H7 (cell line): ENCODE measurements at places on chromosomes 2 and 18.
A peak's percentile ranks its signal among the peaks of the same experiment; 100 is the strongest.

DNA sequence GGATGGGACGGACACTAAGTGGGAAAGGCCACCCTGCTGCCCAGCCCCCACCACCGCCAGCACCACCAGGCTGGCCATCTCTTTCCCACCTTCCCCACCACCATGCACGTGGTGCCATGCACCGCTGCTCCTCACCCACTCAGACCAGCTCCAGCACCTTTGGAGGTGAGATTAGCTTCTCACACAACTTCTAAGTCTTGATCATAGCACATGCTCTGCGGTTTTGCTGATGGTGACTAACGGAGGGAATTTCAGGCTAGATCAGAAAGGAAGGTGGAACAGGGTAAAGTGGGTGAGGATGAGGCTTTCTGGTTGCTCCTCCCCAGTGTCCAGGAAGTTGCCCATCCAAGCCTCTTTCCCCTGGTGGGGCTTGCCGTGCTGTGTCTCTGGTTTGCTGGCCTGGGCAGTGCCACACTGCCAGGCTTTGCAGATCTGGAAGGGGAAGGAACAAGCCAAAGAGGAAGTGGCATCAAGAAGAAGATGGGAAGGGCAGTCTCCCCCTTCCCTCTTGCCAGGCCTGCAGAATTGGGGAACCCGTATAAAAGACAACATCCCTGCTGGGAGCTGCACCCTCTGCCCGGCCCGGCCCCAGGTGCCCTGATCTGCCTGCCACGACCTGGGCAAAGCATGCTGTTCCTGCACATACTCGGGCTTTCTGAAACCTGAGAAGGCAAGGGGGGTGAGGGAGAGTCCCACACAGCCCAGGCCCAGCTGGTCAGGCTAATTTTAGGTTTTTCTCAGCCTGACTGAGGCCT, 44.3 kb upstream of the CAB39 start:
- no peak for DNase-seq

DNA sequence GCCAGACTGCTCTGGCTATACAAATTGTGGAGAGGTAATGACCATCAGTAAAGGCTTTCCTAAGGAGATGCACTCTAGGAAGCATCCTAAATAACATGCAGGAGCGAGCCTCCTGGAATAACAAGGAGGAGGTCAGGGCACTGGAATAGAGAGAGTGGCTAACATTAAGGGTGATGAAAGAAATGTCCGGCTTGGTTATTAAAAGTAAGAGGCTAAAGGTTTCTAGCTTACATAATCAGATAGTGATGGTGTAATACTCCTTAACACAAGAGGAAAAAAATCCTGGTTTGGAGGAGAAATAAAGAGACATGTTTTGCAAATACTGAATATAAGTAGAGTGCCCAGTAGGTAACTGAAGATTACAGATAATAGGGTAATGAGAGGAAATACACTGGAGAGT, 365.7 kb downstream of the ZEB2 start:
- DNase-seq, result no peak

- peak; percentile 48 for DNase-seq
Observed at GRCh38 chr2:64251497-64252250, 107.5 kb upstream of the PELI1 start.

DNA sequence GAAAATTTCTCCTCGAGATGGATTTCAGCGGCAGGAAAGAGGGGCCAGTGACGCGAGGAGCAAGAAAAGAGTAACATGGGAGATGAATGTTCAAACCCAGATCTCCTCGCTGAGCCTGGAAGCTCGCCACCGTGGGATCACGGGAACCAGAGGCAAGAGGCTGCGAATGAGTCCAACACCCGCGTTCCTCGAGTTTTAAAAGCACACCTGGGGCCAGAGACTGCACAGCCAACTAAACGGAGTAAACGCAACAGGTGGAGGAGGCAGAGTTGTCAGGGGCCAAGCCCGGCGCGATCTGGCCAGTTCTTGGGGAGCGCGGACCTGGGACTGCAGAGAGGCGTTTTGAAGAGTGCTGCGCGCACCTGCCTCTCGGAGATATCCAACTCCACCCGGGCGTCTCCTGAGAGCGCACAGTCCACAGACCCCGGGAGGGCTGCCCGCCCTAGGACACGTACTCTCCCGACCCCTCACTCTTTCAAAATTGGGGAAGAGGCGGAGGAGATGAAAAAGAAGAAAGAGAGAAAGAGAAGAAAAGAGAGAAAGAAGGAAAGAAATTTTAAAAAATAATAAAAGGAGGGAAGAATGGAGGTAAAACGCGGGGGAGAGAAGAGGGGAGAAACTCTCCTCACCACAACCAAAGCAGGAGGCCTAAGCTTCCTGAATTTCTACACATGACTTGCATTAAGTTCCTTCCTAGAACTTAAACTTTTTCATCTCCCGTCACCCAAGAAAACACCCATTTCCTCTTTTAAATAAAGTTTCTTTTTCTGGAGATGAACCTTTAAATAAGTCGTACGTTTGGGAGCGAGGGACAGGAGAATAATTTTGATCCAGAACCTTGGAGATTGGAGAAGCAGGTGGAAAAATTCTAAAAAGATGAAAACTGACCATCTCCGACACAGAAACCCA, 5.3 kb upstream of the PAX3 start:
- DNase-seq, result peak; percentile 63

- no peak for DNase-seq
Observed at GRCh38 chr18:76451396-76452331, 43.4 kb downstream of the ZNF516 start.

- DNase-seq, result no peak
Observed at GRCh38 chr2:96353032-96353561, 17.5 kb downstream of the NCAPH start.

- no peak for DNase-seq
Observed at GRCh38 chr2:224666951-224667553, 49.1 kb downstream of the CCDC195 start.

- DNase-seq, result no peak
Observed at GRCh38 chr2:148615381-148615841, 29.1 kb upstream of the EPC2 start.

DNA sequence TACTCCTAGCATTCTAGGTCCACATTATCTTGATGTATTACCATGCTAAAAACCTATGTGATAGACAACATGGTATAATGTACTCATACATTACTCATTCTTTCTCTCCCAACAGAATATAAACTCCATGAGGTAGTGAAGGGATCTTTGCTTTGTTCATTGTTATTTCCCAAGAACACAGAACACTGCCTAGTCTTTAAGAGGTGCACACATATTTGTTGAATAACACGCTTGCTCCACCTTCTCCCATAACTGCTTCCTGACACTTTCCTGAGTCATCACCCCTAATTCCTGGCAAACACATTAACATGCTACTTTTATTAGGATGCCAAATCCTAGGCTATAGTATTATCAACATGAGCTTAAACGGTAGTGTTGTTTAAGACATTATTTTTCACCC, 41.3 kb downstream of the REV1 start:
- no peak for DNase-seq

- DNase-seq, result no peak
Observed at GRCh38 chr2:102032368-102033030, 40.7 kb downstream of the IL1R2 start.

GRCh38 chr2:16010011-16010410, 69.7 kb downstream of the MYCN start:
- DNase-seq, result no peak

DNA sequence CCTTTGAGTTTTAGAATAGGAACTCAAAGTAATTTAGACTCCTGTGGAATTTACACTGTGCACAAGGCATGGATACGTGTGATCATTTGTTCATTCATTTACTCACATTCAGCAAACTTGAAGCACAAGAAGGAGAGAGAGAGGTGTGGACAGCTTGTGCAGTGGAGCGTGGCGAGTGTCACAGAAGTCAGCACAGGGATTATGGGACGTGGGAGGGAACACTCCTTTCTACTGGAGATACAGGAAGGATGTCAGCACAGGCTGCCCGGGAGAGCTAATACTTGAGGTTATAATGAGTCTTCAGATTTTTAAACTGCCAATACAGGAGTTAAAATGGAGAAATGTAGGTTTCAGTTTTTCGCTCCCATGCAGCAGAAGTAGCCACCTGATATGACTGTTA, 7.0 kb downstream of the FAM228A start:
- DNase-seq, result no peak

GRCh38 chr2:40346535-40347354, 105.1 kb downstream of the SLC8A1 start:
- no peak for DNase-seq

GRCh38 chr2:239605976-239606375, 205.2 kb upstream of the HDAC4 start:
- DNase-seq, result no peak

DNA sequence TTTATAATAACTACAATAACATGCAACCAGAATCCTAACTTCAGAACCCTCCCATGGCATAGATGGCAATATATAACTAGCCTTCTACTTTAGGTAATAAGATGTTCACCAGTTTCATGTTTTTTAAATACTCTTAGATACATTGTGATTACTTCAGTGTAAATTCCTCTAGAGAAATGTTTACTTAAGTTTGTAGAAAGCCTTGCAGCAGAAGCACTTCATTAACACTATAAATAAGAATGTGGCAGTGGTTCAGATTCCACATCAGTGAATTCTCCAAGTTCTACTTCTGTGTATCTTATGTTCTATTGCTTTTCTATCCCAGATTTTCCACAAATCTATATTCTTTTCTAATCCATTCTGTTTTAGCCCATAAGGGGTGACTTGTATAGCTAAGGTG, 1.2 kb upstream of the RAD51AP2 start:
- no peak for DNase-seq

GRCh38 chr18:49934457-49934856, 121.1 kb upstream of the ACAA2 start:
- no peak for DNase-seq

GRCh38 chr2:151315381-151315903, 26.0 kb upstream of the NMI start:
- DNase-seq, result no peak

GRCh38 chr18:23827681-23828080, 138.4 kb downstream of the LAMA3 start:
- DNase-seq, result no peak

- DNase-seq, result peak; percentile 39
Observed at GRCh38 chr2:134988994-134989605, 58.1 kb downstream of the MAP3K19 start.

GRCh38 chr2:216545359-216545758, 46.7 kb downstream of the RPL37A start:
- DNase-seq, result no peak

DNA sequence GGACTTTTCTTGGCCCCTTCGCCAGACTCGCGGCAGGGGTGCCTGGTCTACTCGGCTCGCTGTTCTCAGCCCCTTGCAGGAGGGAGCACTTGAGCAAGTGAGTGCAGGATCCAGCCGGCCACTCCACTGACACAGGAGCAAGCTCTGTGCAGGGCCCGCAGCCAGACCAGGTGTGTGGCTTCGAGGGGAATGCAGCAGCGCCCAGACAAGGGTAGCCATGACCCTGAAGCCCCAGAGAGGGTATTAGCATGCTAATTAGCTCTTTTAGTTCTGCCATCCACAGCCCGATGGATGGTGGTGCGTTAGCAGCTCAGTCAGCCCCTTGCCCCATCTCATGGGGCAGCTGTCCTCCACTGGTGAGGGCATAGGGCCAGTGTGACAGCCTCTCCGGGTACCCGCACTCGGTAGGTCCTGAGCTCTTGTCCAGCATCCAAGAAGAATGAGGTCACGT, 103.2 kb upstream of the HS6ST1 start:
- DNase-seq, result no peak

DNA sequence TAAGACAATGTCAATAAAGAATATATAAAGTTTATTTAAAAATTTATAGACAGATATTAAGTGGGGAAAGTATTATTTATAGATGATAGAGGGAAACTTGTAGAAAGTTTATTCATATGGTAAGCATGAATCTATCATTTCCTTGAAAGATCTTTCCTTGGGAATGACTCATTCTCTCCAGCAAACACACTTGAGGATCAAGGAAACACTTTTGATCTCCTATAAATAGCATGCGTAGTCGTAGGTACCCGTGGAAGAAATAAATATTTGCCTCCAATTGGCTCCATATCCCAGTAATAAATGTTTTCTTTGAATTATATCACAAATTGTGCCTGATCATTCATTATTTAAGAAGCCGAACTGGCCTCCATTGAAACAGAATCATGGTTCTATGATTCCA, 483.4 kb downstream of the RNF144A start:
- no peak for DNase-seq

- no peak for DNase-seq
Observed at GRCh38 chr2:202423139-202423538, 47.0 kb downstream of the BMPR2 start.

- DNase-seq, result peak; percentile 31
Observed at GRCh38 chr2:5125017-5125730, 567.0 kb upstream of the SOX11 start.

GRCh38 chr2:69755862-69756467, 14.0 kb downstream of the ANXA4 start:
- DNase-seq, result no peak

- DNase-seq, result peak; percentile 66
Observed at GRCh38 chr18:35355140-35355618, 11.0 kb upstream of the ZNF24 start.

DNA sequence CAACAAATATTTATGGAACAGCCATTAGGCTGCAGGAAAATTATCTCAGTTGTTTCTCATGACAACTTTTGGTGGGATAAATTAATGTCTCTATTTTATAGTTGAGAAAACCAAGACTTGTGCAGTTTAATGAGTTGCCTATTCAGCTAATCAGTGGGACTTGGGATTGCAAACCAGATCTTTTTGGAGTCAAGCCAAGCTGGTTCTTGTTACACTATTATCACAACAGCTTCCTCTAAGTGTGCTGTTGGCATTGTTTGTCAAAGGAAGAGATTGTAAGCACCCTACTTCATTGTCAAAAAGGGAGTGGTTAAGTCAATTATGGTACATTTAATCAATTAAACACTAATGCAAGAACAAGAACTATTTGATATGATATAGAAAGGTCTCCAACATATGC, 119.2 kb downstream of the PAX3 start:
- DNase-seq, result no peak

- DNase-seq, result no peak
Observed at GRCh38 chr2:182245963-182246362, 180.9 kb downstream of the PDE1A start.

DNA sequence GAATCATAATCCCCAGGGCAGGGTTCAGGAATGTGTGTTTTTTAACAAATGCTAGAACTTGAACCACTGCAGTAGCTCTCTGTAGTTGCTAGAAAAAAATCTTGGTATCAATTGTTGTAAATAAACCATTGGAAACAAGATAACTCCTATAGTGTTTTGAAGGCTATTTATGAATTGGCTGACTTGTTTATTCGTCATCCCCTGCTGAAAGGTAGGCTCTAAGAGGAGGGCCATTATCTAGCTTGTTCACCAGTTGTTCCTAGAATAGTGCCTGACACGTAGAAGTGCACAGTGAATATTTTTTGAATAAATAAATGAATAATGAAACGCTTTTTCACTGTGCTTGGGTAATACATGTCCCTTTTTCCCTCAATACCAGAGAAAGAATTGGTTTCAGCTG, 211.4 kb downstream of the BABAM2 start:
- DNase-seq, result no peak
